GDM1 (cell line): ENCODE measurements at places on chromosomes 4 and X.

GRCh38 chr4:138217567-138217966, 24.6 kb downstream of the SLC7A11 start:
- no peak for DNase-seq

DNA sequence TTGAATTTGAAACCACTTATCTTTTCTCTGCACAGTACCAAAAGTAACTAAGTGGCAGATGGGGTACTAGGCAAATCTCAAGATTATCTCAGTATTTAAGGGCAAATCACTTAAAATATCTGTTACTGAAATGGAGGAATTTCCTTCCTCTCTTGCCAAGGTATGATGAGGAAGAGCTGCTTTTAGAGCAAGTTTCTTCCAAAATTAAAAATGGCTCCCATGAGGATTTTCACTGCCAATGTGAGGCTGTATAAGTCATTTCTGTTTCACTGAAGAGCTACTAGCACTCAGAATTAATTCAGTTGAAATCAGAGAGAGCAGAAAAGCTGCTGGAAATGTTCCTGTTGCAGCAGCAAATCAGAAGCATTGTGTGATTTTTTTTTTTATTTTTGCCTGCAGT, 43.4 kb downstream of the GABRB1 start:
- no peak for DNase-seq

DNA sequence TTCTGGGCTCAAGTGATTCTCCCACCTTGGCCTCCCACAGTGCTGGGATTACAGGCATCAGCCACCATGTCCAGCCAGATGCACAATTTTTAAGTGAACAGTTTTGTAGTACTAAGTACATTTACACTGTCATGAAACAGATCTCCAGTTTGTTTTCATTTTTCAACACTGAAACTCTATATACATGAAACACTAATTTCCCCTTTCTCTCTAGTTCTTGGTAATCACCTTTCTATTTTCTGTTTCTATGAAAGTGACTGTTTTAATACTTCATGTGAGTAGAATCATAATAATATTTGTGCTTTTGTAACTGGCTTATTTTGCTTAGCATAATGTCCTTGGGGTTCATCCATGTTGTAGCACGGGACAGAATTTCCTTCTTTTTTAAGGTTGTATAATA, 237.4 kb downstream of the CAMK2D start:
- DNase-seq = no peak

DNA sequence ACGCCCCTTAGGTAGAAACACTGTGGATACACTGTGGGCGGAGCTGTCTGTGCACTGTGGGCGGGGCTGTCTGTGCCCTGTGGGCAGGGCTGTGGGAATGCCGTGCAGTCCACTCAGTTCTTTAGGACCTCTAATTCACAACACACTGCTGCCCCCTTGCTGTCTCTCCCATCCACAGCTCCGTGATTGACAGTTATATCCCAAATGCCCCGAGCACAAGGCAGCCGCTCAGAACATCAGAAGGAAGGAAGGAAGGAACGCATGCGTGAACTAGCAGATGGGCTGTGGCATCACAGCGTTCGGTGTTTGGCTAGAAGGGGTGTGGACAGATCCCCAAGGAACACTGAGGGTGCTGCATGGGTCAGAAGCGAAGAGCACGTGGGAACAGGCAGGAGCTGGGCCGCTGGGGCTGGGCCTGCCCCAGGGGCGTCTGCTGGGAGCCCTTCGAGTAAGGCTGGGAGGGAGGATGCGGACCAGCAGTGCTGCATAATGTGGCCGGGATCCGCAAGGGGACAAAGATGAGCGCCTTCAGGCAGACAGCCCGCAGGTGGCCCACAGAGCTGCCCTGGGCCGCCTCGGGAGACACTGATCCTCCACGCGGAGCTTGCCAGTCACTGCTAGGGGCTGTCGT, 29.8 kb downstream of the ACOX3 start:
- DNase-seq = peak; percentile 30

DNA sequence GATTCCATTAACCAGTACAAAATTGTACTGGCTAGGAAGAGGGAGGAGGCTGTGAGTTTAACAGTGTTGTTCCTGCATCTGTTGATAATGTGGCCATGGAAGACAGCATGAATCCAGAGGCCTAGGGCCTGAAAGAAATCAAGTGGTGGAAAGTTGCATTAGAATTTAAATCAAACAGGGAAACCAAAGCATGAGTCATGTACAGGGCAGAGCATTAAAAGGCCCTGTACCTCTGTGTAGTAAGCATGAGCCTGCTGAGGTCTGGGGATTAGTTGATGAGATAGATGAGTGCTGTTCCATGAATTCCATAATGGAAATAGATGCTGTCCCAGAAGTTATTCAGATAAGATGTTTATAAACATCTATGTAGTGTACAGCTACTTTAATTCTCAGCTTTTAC, 58.3 kb downstream of the MID1IP1 start:
- DNase-seq = no peak

GRCh38 chrX:14673764-14674163, 144.4 kb downstream of the GLRA2 start:
- DNase-seq = no peak

DNA sequence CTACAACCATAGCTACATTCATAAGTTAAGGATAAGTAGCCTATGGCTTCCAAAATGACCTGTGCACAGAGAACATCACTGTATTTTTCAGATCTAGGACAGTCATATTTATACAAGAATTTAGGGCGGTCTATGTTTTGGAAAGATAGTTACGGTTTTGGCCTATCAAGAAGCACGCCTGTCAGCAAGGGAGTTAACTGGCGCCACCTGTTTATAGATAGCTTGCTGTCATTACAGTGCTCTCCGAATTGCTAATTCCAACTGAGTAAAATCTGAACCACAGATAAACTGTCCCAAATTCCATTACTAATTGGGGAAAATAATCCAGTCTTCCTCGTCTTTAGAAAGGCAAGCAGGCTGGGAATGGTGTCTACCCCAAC, 646 bp downstream of the ABCB7 start:
- no peak for DNase-seq

DNA sequence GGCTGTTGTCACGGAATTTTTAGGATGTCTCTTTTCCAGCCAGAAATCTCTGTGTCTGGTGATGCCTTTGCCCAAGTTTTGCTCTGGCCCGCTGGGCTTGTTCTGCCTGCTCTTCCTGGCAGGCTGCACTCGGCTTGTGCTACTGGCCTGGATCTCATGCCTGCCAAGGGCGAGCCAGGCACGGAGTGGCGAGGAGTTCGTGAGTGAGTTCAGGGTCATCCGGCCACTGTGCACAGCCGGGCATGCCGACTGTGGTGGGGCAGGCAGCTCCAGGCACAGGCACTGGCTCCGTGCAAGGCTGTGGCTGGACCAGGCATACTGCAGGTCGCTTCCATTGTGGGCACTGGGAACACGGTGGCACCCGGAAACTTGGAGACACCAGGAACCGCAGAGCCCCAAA, 129.1 kb downstream of the ARHGAP10 start:
- no peak for DNase-seq

GRCh38 chr4:56099378-56099786, 150.6 kb downstream of the CEP135 start:
- no peak for DNase-seq

GRCh38 chr4:96134806-96135205, 294.9 kb downstream of the PDHA2 start:
- no peak for DNase-seq

DNA sequence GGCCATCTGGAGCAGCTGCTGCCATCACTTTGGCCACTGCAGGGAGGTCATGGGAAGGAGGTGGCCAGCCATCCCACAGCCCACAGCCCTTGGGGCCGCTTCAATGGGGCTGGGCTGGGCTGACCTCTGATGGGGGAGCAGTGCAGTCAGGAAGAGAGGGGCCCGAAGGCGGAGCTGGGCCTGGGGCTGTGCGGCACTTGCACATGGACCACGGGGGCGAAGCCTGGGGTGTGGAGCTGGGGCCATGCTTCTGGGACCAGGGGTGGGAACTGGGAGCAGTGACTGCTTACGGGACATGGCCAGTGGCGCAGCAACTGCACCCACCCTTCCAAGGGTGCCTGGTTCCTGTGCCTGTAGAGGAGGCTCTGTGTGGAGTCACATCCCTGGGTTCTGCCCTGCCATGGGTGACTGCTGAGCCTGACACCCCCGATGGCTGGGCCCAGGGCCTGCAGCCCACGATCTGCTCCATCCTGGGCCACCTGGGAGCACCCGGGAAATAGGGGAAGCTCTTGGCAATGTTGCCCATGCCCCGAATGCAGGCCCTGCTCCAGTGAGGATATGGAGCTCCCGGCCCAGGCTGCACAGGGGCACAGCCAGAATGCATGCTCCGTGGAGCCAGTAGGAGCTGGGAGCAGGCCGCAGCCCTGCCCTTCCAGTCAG, 22.4 kb upstream of the SULT1B1 start:
- DNase-seq = no peak
